ENCODE measurements at places on chromosomes 7 and 10. TPM values are rescaled to one million over a fixed set of nuclear protein-coding genes. Genes with fewer than 3 reads are reported as not detected.

LEP gene
- 0.14 TPM for total RNA-seq

NPFFR1 gene
- not detected for total RNA-seq

ZNF33A gene
- total RNA-seq: 24.3 TPM

ACTR3C gene
- total RNA-seq: 5.1 TPM

ZNF804B gene
- total RNA-seq: not detected

LAMB4 gene
- total RNA-seq: 0.33 TPM

SPOCK2 gene
- total RNA-seq: 8.6 TPM

EPO gene
- not detected for total RNA-seq

CALML3 gene
- not detected for total RNA-seq

IL6 gene
- total RNA-seq: 0.69 TPM

RET gene
- 0.60 TPM for total RNA-seq

C7orf33 gene
- not detected for total RNA-seq

ZNF503 gene
- total RNA-seq: 5.9 TPM

SUN3 gene
- not detected for total RNA-seq

ASAH2B gene
- total RNA-seq: 6.8 TPM

ASZ1 gene
- total RNA-seq: not detected

CH25H gene
- total RNA-seq: 0.30 TPM

OAT gene
- total RNA-seq: 24.3 TPM

ELN gene
- 51.6 TPM for total RNA-seq

TET1 gene
- total RNA-seq: 2.2 TPM

MRLN gene
- not detected for total RNA-seq

NODAL gene
- total RNA-seq: 0.16 TPM

EGR2 gene
- 0.52 TPM for total RNA-seq

PCDH15 gene
- 0.19 TPM for total RNA-seq

C10orf105 gene
- total RNA-seq: 0.05 TPM

NUDT13 gene
- 5.6 TPM for total RNA-seq

LRRC4 gene
- total RNA-seq: 4.4 TPM

CFAP69 gene
- total RNA-seq: 3.8 TPM

SLC29A4 gene
- total RNA-seq: 3.7 TPM

ARHGEF35 gene
- total RNA-seq: 0.38 TPM

KLLN gene
- 0.19 TPM for total RNA-seq

FXYD4 gene
- total RNA-seq: not detected

PTN gene
- total RNA-seq: 11.2 TPM

CABCOCO1 gene
- not detected for total RNA-seq

ANK3 gene
- 179 TPM for total RNA-seq

CCDC172 gene
- total RNA-seq: not detected

NXPH1 gene
- not detected for total RNA-seq

DPP6 gene
- 0.25 TPM for total RNA-seq

TMEM273 gene
- total RNA-seq: 29.0 TPM

NRP1 gene
- total RNA-seq: 168 TPM

GPC2 gene
- total RNA-seq: 0.25 TPM

PRSS37 gene
- total RNA-seq: not detected

TFEC gene
- 1.7 TPM for total RNA-seq

HMX2 gene
- not detected for total RNA-seq

PLAU gene
- total RNA-seq: 4.9 TPM

AKR1D1 gene
- total RNA-seq: not detected

SLC26A3 gene
- total RNA-seq: 0.33 TPM

EMX2 gene
- total RNA-seq: 0.25 TPM

FKBP6 gene
- not detected for total RNA-seq

PNLIP gene
- total RNA-seq: not detected

RARRES2 gene
- 17.6 TPM for total RNA-seq

UNCX gene
- total RNA-seq: not detected

ADIRF gene
- 41.1 TPM for total RNA-seq

FANK1 gene
- total RNA-seq: 0.30 TPM

ARMC3 gene
- total RNA-seq: not detected
